ENCODE measurements at places on chromosomes 6 and 20. TPM values are rescaled to one million over a fixed set of nuclear protein-coding genes. Genes with fewer than 3 reads are reported as not detected.

DNA sequence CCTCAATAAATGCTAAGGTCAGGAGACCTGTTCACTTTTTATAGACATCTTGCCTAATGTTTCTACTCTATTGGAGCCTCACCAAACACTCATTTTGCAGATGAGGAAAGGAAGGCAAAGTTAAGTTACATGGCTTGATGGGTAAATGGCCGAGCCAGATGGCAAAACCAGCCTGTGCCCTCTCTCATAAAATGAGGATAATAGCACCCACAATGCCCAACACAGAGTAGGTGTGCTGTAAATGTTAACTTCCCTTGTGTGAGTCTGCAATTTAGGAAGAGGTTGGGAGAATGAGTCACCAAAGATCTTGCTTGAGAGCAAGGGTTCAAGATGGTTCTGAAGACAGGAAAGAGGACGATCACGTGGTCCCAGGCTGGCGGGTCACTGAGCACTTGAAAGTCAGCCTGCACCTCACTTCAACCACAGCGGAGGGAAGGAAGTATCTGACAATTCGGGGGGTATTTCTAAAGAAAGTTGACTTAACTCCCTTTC lies 3.3 kb downstream of the KCNK5 start:
- peak; percentile 88 for DNase-seq

- DNase-seq, result peak; percentile 93
These were observed 93.1 kb downstream of the PRND start for GRCh38 chr20:4814696-4815252.

DNA sequence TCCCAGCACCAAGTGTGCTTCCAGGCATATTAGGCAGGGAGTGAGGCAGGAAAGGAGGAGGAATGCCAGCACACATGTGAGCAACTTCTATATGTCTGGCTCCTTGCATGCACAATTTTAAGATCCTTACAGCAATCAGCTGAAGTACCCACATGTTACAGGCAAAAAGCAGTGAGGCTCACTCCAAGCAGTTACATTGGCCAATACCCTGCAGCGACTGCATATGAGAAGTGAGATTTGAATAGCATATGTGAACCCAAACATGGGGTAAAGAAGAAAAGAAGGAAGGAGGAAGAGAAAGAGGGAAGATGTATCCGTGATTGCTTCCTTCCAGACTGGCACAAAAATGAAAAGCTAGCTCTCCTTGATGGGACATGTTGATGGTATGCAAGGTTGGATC lies 193.6 kb downstream of the PTPRT start:
- DNase-seq, result no peak

- DNase-seq, result no peak
These were observed 11.4 kb downstream of the ID4 start for GRCh38 chr6:19848465-19849029.

DNA sequence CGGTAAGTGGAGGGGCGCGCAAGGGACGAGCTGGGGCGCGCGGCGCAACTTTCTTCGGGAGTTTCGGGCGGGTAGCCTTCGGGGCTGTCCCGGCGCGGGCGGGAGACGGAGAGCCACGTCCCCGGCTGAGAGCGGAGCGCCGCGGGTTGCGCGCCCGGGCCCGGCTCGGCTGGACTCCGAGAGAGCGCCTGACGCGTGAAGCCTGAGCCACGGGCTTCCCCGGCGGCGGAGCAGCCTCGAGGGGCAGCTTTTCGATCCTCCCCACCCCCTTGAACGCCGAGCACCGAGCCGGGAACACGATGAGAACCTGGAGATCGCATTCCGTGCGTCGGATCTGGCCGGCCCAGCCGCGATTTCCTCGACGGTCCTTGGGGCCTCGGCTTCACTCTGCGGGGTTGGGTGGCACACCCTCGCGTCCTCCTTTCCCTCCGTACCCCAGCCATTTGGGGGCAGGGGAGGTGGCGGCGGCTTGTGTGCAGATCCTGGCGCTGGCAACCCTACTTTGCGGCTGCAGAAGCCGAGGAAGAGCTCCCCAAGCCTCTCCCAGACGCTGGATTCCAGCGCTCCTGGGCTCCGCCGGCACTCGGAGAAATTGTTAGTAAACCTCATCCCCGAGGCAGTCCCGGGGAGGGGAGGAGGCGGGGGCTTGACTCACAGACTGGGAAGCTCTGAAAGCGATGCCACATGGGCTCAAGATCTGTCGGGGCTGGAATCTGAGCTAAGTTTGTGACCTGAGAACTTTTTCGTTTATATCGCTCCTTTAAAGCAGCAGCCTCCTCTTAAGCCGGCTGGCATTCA lies 572 bp downstream of the DSE start:
- DNase-seq, result peak; percentile 73

TSPYL4 gene
- total RNA-seq, result 22.2 TPM

RIPPLY2 gene
- not detected for total RNA-seq

DNA sequence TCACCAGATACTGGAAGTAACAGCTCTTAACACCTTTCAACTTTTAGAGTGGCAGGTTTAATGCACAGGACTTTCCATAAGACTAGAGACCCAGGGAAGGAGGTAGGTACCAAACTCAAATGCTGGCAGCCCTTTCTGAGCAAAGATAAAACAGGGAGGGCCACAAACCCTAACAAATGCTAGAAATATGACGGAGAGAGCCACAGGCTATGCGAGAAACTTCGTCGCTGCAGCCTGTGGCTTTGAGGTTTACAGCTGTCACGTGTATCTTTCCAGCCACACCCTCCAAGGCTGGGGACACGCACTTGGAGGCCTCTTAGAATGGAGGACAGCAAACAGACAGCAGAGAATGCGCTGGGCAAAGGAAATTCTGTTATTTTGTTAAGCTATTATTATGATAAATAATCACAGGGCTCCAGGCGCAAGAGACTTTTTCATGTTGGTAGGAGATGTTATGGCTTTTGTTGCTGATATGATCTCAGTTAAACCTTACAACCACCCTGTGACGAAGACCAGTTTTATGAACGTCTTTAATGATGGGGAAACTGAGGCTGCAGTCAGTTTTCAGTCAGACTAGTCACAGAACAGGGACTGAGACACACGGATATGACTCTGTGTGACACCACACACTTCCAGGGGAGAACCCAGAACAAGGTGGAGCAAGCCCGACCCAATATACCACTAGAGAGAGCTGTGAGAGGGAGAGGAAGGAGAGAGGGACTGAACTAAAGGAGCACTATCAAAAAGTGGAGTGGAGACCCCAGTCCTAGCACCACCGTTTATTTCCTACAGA lies 2.0 kb downstream of the TRAM2 start:
- DNase-seq, result peak; percentile 90

DNA sequence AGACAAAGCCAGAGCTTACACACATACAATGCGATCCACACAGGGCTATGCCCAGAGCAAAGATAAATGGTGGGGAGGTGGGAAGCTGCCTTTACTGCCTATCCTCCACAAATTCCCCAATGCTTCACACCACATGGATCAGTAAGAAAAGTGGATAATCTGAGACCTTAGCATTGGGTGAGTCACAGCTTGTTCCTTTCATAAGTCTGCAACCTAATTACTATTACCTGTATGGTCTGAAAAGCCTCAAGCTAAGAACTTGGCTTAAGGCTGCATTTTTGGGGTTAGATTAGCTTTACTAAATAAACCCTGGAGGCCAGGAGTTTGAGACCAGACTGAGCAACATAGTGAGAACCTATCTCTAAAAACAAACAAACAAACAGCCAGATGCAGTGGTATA lies 66.0 kb upstream of the BTBD3 start:
- no peak for DNase-seq

DNA sequence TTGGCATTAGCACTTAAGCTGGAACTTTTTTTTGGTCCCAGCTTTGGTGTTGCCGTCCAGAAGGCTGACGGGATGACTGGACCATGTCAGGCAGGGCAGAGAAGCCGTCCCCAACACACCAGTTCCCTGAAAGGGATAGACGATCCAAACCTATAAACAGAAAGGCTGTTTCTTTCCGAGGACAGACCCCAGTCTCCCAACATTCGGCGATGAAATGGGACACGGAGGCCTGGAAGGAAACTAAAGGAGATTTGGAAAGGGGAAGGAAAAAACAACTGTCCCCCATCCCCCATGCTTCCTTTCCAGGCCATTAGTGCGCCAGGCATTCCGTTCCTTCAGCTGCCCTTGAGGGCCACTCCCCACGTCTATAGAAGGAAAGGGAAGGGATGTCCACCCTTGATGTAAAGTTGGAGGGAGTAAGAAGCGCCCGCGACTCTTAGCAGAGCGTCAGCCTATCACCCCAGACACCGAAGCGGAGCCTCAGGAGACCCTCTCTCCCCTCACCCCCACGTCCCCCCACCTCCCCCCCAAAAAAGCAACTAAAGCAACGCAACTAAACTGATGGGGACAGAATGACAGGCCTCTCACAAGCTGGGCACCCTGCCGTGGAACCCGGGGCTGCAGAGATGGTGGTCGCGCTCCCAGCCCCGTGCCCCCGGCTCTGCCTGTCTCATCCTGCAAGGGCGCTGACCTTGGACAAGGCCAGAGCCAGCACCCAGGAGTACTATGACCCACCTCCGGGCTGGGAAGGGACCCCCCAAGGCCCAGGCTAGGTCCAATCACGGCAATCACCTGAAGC lies 638 bp downstream of the BLCAP start:
- DNase-seq, result peak; percentile 63

ADGRF4 gene
- not detected for total RNA-seq

DNA sequence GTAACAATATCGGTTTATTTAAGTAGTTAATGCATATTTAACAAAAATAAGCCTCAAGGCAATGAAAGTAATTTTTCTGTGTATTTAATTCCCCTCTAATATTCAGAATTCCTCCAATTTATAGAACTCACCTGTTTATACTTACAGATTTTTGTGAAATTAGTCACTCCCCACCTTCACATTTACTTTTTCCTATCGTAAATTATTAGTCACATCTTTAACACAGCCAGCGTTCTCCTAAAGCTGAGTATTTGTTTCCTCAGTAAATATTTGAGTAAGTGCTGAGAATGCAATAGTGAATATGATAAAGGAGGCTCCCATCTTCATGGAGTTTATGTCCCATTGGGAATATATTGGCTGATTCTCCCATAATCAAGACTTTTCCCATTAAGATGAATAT lies 88.0 kb downstream of the SYCP2 start:
- DNase-seq, result no peak

SNAI1 gene
- 2.3 TPM for total RNA-seq

- DNase-seq, result peak; percentile 50
These were observed 31.9 kb downstream of the HUS1B start for GRCh38 chr6:624979-625378.

- DNase-seq, result peak; percentile 74
These were observed 59.6 kb downstream of the RAB44 start for GRCh38 chr6:36757206-36757605.

HLA-DMB gene
- 0.75 TPM for total RNA-seq

DNA sequence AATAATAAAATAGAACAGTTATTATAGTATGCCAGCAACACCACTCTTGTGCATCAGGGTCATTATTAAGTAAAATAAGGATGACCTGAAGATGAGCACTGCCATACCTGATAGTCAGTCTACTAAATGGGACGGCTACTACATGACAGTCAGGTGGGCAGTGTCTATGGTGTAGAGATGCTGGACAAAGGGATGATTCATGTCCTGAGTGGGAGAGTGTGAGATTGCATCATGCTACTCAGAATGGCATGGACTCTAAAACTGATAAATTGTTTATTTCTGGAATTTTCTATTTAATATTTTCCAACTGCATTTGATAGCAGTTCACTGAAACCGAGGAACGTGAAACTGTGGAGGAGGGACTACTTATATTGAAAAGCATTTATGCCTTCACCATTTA lies 38.8 kb downstream of the SNX9 start:
- DNase-seq, result no peak

- DNase-seq, result no peak
These were observed 106.7 kb upstream of the NHSL1 start for GRCh38 chr6:138605958-138606357.

MUCL3 gene
- not detected for total RNA-seq

IL17A gene
- not detected for total RNA-seq

- no peak for DNase-seq
These were observed 114.2 kb upstream of the PHACTR1 start for GRCh38 chr6:12602342-12602741.
